WTC11 (cell line): ENCODE measurements at places on chromosomes 1 and 21.
A peak's percentile ranks its signal among the peaks of the same experiment; 100 is the strongest.

DNA sequence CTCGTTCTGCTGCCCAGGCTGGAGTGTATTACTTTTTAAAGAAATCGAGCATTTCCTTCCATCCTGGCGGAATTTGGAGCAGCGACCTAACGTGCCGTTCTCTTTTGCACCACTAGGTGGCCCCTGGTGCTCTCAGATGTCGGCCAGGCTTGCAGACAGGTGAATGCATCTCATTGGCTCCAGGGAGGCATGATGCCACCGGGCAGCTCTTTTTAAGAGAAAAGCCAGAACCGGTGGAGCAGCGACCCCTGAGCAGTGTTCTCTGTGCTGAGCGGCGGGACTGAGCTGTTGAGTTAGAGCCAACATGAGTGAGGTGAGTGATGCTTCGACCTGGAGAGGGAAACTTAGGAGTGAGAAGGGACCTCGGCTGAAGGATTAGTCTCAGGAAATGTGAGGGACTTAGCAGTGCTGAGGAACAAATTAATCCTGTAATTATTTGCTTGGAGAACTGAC, at the start of gene PCP4:
TSS of gene PCP4 (plus strand) at position 241 of the 453 bp plus-strand sequence. CDS start at position 305, 64 bp downstream.
- H3K36me3 ChIP-seq: no peaks in the 10 kb centered on the region
- no peaks in the 10 kb centered on the region for H3K27me3 ChIP-seq
- peak; percentile 87 for DNase-seq
- peak within 1 kb of the TSS; percentile 3; the same call in 1 of the 2 replicates for H3K4me3 ChIP-seq
- H3K4me1 ChIP-seq: peaks cover 10% of the 10 kb centered on the region

- H3K36me3 ChIP-seq: no peaks in the 10 kb centered on the region
- DNase-seq: no peak
- no peaks in the 10 kb centered on the region for H3K27me3 ChIP-seq
- no peak overlapping the region for H3K4me3 ChIP-seq
- H3K4me1 ChIP-seq: no peaks in the 10 kb centered on the region; the same call in 1 of the 2 replicates
Observed at GRCh38 chr1:208942394-208943130, 641.0 kb upstream of the CAMK1G start.

- H3K27ac ChIP-seq: no peak overlapping the region
- no peak overlapping the region for H3K4me3 ChIP-seq
- no peaks in the 10 kb centered on the region for H3K27me3 ChIP-seq
Observed at GRCh38 chr1:74822851-74823401, 90.0 kb downstream of the TYW3 start.

- DNase-seq: no peak
- H3K4me3 ChIP-seq: no peak overlapping the region
- H3K36me3 ChIP-seq: no peaks in the 10 kb centered on the region
- no peaks in the 10 kb centered on the region for H3K27me3 ChIP-seq
Observed at GRCh38 chr1:73727036-73727435, 470.9 kb downstream of the LRRIQ3 start.

GRCh38 chr1:108590957-108591356, 31.1 kb downstream of the EEIG2 start:
- H3K4me1 ChIP-seq: peaks cover 32% of the 10 kb centered on the region
- no peak overlapping the region for H3K4me3 ChIP-seq
- no peak for DNase-seq
- no peaks in the 10 kb centered on the region for H3K27me3 ChIP-seq
- H3K27ac ChIP-seq: no peak overlapping the region
- no peaks in the 10 kb centered on the region for H3K36me3 ChIP-seq

- H3K27me3 ChIP-seq: peaks cover 66% of the 10 kb centered on the region
- H3K4me3 ChIP-seq: peak overlapping the region; percentile 65
- H3K36me3 ChIP-seq: peaks cover 14% of the 10 kb centered on the region
- no peak for DNase-seq
Observed at GRCh38 chr1:13699510-13699909, 478 bp upstream of the PRDM2 start.

DNA sequence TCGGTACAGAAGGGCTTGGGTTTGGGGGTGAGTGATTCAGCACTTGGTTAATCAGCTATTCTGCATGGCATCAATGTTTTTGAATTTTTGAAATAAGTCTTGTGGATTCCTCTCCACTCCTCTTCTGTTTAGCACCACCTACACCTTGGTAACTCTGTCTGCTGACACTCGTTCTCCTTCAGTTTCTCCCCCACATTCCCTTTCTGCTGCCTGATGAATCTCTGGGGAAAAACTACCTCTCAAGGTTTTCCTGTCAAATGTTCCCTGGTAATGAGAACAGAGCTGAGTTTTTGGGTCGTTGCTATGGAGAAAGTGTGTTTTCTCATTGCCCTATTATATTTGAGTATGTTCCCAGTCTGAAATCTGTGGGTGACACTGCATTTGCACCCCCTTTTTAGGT, 108.2 kb downstream of the GABPA start:
- no peak overlapping the region for H3K4me3 ChIP-seq
- no peak overlapping the region for H3K27ac ChIP-seq
- H3K4me1 ChIP-seq: no peaks in the 10 kb centered on the region
- DNase-seq: no peak

- no peak for DNase-seq
- peaks cover 23% of the 10 kb centered on the region for H3K4me1 ChIP-seq
- H3K27me3 ChIP-seq: peaks cover 2% of the 10 kb centered on the region; the same call in 1 of the 2 replicates
- no peak overlapping the region for H3K4me3 ChIP-seq
- peaks cover 3% of the 10 kb centered on the region; the same call in 1 of the 2 replicates for H3K36me3 ChIP-seq
Observed at GRCh38 chr1:109931911-109932636, 21.4 kb downstream of the CSF1 start.

- H3K4me3 ChIP-seq: no peak overlapping the region
- no peaks in the 10 kb centered on the region for H3K36me3 ChIP-seq
- DNase-seq: no peak
- H3K27ac ChIP-seq: no peak overlapping the region
Observed at GRCh38 chr1:160753594-160753993, 14.5 kb downstream of the SLAMF7 start.

- H3K36me3 ChIP-seq: no peaks in the 10 kb centered on the region
- no peak overlapping the region for H3K4me3 ChIP-seq
- H3K27ac ChIP-seq: no peak overlapping the region
- H3K27me3 ChIP-seq: no peaks in the 10 kb centered on the region; the same call in 1 of the 2 replicates
- peaks cover 10% of the 10 kb centered on the region for H3K4me1 ChIP-seq
- no peak for DNase-seq
Observed at GRCh38 chr1:203138066-203138465, 10.5 kb downstream of the ADORA1 start.

DNA sequence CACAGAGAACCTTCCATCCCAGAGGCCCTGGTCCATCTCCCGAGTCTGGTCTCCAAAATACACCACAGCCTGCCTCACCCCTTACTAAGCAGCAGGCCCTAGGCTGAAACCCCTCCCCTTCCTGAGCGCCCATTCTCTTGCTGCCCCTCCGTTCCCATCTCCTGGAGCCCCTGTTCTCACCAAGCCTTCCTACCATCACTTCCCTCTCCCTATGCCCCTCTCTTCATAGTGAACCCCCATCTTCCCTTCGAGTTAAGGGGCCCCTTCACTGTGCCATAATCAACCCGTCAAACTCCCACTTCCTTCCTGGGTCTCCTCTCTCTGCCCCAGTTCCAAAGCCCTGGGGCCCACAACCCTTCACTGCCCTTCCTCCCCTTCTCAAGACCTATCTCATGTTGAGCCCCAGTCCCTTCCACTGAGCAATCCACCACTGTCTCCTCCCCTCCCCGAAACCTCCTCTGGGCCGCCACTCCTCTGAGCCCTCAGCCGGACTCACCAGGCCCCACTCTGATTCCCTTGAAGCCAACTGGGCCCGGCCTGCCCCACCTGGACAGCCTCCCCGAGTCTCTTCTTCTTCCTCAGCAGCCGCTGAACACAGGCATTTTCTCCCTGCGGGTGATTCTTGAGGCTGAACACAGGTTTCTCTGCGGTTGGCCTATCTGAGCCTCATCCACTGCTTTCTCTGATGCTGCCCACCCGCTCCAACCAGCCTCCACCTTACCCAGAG, 42.2 kb upstream of the WASF2 start:
- no peaks in the 10 kb centered on the region for H3K36me3 ChIP-seq
- H3K4me1 ChIP-seq: peaks cover 54% of the 10 kb centered on the region
- no peak overlapping the region for H3K4me3 ChIP-seq
- peak overlapping the region; percentile 17; the same call in 1 of the 2 replicates for H3K27ac ChIP-seq
- no peaks in the 10 kb centered on the region; the same call in 1 of the 2 replicates for H3K27me3 ChIP-seq

DNA sequence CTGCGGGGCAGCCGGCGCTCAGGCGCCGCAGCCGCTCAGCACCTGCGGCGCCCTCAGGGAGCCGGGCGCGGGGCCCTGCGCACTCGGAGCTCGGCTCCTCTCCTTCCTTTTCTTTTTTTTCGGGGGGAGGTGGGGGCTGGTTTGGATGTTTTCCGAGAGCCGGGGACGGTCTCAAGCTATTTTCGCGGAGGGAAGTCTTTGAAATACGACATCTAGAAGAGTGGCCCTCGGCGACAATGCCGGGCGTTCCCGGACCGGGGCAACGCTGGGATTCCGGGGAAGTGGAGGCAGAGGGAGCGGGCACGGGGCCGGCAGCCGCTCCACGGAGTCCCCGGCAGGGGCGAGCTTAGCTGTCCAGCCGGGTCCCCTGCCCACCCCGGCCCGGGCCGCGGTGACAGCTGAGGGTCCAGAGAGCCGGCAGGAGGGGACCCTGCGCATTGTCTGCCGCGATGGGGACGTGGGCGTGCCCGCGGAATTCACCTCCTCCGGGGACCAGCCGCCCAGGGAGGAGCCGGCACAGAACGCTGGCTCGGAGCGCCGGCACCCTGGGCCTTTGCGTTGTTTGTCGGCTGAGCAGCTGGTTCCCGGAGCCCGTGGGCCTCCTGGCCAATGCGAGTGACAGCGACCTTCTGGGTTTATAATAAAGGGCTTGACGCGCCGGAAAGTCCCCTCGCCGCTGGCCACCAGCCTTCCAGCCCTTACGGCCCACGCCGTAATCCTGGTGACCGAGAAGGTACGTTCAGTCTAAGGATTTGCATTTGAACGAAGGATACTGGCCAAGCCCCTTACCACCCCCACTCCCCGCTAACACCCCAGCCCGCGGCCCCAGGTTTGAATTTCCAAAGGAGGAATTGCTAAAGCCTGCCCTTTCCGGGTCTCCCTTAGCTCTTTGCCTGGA, 582 bp downstream of the SLC37A1 start:
- H3K4me3 ChIP-seq: peak overlapping the region; percentile 71
- H3K4me1 ChIP-seq: peaks cover 40% of the 10 kb centered on the region
- peaks cover 16% of the 10 kb centered on the region for H3K27me3 ChIP-seq
- H3K27ac ChIP-seq: peak overlapping the region; percentile 50
- H3K36me3 ChIP-seq: peaks cover 13% of the 10 kb centered on the region

DNA sequence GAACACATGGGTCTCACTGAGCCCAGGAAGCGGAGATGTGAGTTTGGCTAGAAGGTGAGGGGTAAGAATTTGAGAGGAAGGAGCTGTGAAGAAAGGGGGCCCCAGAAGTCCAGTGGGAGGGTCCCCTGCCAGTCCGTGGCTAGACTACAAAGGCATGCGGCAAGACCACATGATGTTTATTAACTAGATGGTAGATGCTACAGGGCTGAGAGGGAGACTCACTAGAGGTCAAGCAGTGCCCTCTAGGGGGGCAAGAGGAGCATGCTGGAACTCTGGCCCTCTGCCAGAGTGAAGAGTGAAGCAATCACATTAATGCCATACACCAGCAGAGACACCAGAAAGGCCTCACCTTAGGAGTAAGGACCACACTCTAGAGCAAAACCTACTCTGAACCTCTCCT, 12.2 kb downstream of the KIAA0319L start:
- peaks cover 16% of the 10 kb centered on the region for H3K4me1 ChIP-seq
- DNase-seq: peak; percentile 66
- 0 out of 2 replicates have a peak overlapping the region, but pooled peaks have one; percentile 2 for H3K27ac ChIP-seq
- peaks cover 28% of the 10 kb centered on the region for H3K36me3 ChIP-seq
- H3K4me3 ChIP-seq: no peak overlapping the region

- H3K4me1 ChIP-seq: peaks cover 22% of the 10 kb centered on the region
- no peak overlapping the region for H3K4me3 ChIP-seq
- DNase-seq: no peak
- no peak overlapping the region for H3K27ac ChIP-seq
- no peaks in the 10 kb centered on the region; the same call in 1 of the 2 replicates for H3K27me3 ChIP-seq
Observed at GRCh38 chr1:177873238-177873637, 96.6 kb downstream of the SEC16B start.

GRCh38 chr1:42833981-42834380, 12.4 kb upstream of the ZNF691 start:
- H3K4me1 ChIP-seq: peaks cover 3% of the 10 kb centered on the region; the same call in 1 of the 2 replicates
- H3K27ac ChIP-seq: no peak overlapping the region
- H3K27me3 ChIP-seq: no peaks in the 10 kb centered on the region
- no peaks in the 10 kb centered on the region for H3K36me3 ChIP-seq
- H3K4me3 ChIP-seq: no peak overlapping the region
- DNase-seq: no peak

DNA sequence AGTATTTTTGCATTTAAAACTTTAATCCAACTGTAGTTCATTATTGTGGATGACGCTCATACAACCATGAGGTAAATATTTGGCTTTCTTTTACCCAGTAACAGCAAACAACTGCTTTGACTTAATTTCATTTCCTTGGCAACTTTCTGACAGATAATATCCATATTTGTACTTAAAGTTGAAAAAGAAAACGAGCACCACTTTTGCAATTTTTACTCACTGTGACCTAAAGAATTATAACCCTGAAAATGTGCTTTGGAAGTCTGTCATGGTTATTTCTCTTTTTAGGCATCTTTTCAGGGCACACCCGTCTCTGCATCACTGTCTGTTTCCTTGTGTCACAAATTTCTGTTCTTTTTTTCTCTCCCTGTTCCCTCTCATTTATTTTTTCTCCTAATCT, 918 bp upstream of the CD2 start:
- peaks cover 3% of the 10 kb centered on the region; the same call in 1 of the 2 replicates for H3K27me3 ChIP-seq
- H3K27ac ChIP-seq: no peak overlapping the region
- no peak for DNase-seq
- H3K36me3 ChIP-seq: peaks cover 13% of the 10 kb centered on the region
- H3K4me3 ChIP-seq: no peak overlapping the region

- H3K27ac ChIP-seq: no peak overlapping the region
- no peak overlapping the region for H3K4me3 ChIP-seq
- no peaks in the 10 kb centered on the region for H3K4me1 ChIP-seq
- DNase-seq: no peak
Observed at GRCh38 chr1:71350330-71350729, 269.5 kb upstream of the ZRANB2 start.

GRCh38 chr1:110291241-110292030, 47.7 kb upstream of the RBM15 start:
- peaks cover 12% of the 10 kb centered on the region for H3K4me1 ChIP-seq
- no peak for DNase-seq
- H3K36me3 ChIP-seq: no peaks in the 10 kb centered on the region
- H3K27me3 ChIP-seq: no peaks in the 10 kb centered on the region
- H3K4me3 ChIP-seq: no peak overlapping the region

- H3K27me3 ChIP-seq: no peaks in the 10 kb centered on the region
- H3K36me3 ChIP-seq: no peaks in the 10 kb centered on the region
- H3K4me1 ChIP-seq: peaks cover 46% of the 10 kb centered on the region
- no peak overlapping the region for H3K4me3 ChIP-seq
- no peak overlapping the region for H3K27ac ChIP-seq
- no peak for DNase-seq
Observed at GRCh38 chr1:27518808-27519207, 28.8 kb upstream of the WASF2 start.

GRCh38 chr21:33302796-33303195, 22.0 kb upstream of the IFNAR1 start:
- no peak overlapping the region for H3K27ac ChIP-seq
- DNase-seq: peak; percentile 42
- no peaks in the 10 kb centered on the region for H3K27me3 ChIP-seq
- no peak overlapping the region for H3K4me3 ChIP-seq
- peaks cover 8% of the 10 kb centered on the region for H3K4me1 ChIP-seq
